Nucleus accumbens (tissue), 56 donors: ENCODE measurements at places on chromosomes 11 and 22.

- no peak for DNase-seq
These were observed 1.9 kb downstream of the GDPD4 start for GRCh38 chr11:77299528-77299993.

DNA sequence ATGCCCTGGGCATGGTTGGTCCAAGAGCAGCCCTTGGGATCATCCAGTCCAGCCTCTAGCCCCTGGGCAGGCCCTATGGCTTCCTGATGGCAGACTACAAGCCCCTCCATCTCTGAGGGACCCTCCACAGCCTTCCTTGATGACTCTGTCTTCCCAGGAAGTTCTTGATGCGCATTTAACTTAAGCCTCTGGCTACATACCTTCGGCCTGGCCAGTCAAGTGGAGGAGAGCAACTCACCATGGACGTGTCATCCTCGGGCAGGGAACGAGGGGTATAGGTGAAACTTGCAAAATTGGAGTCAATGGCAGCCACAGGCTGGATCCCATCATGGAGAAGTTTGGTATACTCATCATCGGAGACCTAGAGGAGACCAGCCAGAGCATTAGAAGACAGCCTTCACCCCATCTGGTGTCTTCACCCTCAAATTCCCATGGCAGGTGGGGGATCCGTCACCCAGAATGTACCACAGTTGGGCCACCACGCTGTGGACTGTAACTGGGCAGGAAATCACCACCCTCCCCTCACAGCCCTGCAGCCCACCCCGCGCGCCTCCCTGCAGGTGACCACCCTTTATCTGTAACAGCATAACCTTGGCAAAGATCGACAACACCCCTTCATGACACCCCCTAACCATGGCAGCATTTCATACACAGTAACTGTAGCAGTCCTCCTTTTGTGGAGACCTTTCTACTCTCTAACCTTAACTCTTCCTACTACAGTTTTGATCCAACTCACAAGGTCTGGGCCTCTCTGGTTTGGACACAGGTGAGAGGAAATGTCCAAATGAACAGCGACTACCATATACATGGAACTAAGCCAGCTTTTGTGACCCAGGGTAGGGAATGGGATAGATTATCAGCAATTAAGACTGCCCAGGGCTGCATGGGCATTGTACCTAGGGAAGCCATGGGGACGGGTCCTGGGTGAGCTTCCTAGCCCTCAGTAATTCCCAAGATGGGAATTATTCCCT is 91.7 kb downstream of the PDE2A start:
- no peak for DNase-seq

DNA sequence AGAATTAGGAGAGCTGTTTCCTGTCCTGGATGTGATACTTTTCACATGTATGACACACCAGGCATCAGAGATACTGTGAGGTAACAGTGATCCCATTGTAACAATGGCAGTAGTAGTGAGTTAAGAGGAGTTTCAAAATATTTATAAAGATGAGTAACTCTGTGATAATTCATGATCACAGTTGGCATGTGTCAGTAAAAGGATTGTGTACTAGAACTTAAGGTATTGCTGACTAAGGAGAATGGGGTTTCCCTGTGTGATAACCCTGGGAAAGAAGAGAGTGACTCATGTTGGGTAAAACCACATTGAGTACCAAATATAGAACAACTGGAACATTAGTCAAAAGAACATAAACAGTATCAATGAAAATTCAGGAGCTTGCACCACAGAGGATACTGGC is 22.9 kb upstream of the SLC5A1 start:
- DNase-seq, result no peak

- DNase-seq, result no peak
These were observed 22.0 kb downstream of the TP53AIP1 start for GRCh38 chr11:128920666-128921065.

DNA sequence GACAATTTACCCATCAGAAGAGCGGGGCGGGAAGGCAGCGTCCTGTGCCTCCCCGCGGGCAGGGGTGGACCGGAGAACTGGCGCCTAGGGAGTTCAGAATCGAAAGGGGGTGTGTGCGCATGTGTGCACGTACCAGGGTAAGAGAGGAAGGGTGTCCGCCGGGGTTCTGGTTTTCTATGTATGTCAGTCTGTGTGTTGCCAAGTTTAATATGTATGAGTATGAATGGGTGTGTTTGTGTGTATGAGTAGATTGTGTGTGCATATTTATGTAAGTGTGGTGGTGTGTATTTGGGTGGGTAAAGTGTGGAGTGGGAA is 2.0 kb downstream of the KCNC1 start:
- DNase-seq, result no peak

GRCh38 chr22:25644122-25644521 is 79.6 kb downstream of the GRK3 start:
- no peak for DNase-seq

- no peak for DNase-seq
These were observed 20.5 kb downstream of the ATP6V1E1 start for GRCh38 chr22:17607891-17608521.

DNA sequence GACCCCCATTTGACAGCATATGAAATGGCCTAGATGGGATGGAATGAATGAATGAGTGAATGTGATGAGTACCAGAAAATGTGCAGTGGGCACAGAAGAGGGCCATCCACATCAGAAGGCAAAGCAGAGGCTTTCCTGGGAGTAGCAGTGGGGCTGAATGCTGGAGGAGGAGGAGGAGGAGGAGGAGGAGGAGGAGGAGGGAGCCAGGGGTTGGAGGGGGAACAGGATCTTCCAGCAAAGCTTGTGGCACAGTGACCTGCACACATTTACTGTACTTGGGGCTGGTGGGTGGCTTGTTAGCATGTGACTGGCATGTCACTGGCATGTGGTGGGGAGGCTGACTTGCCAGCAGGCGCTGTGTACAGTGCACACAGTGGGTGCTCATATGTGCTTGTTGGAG is 9.5 kb downstream of the SEPTIN3 start:
- no peak for DNase-seq

GRCh38 chr11:126414615-126415014 is 59.1 kb downstream of the ST3GAL4 start:
- no peak for DNase-seq
